Activated CD8-positive, alpha-beta memory T cell treated with anti-CD3 and anti-CD28 coated beads, Interleukin-2, amount 50 U/mL, for 48 hours (primary cell): ENCODE measurements at places on chromosomes 2 and 18.

DNA sequence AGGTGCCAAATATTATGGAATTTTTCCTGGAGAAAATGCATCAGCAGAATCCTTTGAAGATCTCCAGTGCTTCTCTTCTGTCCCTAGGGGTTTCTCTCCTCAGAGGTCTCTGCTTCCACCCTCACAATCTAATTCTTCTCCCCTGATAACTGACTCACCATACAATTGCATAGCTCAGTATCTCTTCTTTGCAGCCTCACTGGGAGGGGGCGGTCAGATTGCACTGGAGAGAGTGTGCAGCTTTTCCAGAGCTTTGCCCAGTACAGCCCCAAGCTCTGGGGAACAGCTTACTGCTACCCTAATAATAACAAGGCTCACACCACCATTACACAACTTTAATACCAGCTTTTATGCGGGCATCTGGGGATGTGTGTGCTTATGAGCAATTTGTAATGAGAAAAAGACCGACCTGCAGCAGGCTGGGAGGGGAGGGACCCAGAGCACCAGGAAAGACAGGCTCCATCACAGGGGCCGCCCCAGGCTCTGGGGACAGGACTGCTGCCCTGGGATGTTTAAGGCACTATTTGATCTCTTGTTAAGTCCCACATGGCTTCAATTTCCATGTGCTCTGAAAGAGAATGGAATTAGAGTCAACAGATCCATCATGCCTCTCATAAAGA is 276.6 kb upstream of the SIX2 start:
- DNase-seq, result no peak

DNA sequence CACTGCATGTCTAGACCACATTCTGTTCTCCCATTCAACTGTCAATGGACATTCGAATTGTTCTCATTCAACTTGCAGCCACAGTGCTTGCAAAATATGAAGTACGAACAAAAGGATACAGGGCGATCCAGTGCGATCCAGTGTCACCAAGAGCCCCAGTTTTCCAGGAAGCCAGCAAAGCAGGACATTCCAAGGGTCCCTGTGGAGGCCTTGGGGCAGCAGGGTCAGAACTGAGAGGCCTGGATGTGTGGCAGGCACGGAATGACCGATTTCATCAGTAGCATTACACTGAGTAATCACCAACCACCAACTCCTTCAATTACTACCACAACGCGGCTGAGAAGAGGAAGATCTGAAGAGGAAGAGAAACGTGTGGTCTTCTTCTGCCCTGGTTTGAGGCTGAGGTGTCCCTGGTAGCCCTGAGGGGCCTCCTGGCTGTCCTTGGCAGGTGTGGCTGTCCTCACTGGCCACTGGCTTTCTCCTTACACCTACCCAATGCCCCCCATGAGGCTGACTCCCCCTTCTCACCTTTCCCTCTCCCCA is 172.7 kb upstream of the FHL2 start:
- DNase-seq, result peak; percentile 35

- DNase-seq, result no peak
Observed at GRCh38 chr2:30248791-30249190, 17.5 kb downstream of the LBH start.

DNA sequence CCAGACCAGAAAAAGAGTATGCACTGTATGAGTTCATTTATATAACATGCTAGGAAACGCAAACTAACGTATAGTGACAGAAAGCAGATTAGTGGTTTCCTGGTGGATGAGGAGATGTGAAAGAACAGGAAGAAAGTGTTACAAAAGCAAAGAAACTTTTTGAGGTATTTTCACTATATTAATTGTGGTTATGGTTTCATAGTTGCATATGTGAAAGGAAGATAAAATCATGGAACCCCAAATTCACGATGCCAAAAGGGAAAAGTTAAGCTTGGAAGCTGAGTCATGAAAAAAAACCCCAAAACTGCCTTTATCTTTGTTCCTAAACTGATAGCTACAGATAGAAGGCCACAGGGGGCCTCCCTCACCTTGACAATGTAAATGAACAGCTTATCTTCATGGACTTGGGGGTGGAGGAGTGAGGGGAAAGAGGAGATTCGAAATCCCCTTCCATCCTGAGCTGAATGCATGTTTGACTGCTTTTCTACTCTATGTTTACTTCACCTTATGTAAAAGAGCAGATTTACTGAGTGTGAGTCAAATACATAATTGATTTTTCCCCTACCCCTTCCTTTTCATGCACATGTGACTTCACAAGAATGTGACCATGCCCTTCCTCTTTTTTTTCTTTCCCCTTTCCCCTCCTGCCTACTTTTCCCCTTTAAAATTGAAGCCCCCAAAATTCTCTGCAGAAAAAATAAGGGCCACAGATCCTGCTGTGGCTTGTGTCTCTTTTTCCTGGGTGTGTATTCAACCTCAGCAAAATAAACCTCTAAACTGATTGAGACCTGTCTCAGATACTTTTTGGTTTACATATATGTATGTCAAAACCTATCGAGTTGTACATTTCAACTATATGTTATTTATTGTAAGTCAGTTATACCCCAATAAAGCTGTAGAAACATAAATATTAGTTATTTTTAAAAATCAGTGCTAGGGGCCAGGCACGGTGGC is 100.1 kb upstream of the TLK1 start:
- no peak for DNase-seq

GRCh38 chr18:3877678-3878077 is 427.7 kb downstream of the TGIF1 start:
- DNase-seq, result no peak

DNA sequence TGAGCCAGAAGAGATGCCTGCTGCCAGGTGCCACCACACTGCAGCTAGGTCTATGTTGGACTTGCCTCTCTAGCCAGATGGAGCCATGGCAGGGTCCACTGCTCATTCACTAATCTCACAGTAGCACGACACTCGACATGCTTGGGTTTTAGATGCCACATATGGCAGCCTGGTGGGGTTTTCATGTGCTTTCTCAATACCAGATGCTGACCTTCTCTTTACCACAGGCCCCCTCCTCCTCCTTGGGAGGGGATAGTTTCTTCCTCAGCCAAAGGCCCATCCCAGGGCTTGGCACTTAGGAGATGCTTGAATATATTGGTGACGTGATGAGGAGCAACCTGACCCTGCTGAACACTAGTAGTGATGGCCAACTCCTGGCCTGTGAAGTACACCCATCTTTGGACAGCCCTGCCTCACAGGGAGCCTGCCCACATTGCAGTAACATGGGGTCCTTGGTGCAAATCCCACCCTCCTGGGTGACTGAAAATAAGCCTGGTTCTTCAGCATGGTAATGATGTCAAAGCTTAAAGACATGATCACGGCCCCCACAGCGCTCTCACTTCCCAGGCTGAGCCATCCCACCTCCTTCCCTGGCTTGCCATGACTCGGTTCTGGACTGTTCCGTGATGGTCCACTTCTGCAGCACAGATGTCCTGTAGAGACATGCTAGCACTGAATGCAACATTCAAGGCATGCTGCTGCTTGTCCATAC is 227.5 kb downstream of the SH3RF3 start:
- DNase-seq, result peak; percentile 18

DNA sequence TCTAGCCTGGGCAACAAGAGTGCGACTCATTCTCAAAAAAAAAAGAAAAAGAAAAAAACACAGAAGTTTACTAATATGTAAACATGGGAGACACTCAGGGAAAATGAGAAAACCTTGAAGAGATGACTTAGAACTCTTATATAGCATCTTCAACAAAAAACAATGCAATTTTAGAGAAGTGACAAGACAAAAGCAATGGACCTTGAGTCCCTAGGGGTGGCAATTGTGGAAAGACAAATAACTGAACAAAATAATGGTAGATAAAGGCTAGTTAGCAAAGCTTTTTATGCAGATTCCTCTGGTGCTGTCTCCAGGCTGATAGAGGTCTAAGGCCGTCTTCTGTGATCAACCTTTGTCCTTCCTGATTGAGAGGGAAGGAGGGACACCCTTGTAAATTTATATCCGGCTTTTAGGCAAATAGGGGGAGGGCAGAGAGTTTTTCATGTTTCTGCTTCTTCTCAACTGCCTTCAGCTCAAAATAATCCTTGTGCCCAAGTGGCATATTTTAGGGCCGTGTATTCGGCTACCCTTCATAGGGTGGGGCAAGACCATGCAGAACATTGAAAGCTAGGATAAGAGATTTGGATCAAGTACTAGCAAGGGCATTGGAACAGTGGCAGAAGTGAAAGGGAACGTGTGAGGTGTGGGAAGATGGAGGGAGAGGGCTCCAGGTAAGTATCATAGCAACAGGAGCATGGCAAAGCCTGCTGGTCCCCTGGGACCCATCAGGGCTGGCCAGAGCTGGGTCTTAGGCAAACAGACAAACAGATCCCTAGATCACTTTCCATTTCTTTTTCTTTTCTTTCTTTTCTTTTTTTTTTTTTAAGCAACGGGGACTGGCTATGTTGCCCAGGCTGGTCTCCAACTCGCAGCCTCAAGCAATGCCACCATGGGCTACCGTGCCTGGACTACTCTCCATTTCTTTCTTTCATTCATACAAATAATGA is 116.2 kb upstream of the STPG4 start:
- no peak for DNase-seq

DNA sequence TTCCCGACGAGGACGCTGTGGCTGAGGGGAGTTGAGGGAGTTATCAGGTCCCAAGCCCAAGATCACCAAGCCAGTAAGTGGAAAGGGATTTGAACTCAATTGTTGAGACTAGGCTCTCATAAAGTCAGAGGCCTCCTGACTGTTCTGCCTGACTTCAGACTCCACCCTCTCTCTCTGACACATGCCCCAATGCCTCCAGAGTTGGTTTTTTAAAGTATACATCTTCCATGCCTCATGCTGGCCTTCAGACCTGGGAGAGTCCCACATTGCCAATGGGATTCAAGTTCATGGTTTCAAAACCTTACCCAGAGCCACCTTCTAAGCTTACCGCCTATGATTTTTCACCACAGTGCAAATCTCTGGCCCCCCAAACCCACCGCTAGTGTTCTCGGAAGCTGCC is 100.8 kb downstream of the RTN4 start:
- DNase-seq, result no peak

DNA sequence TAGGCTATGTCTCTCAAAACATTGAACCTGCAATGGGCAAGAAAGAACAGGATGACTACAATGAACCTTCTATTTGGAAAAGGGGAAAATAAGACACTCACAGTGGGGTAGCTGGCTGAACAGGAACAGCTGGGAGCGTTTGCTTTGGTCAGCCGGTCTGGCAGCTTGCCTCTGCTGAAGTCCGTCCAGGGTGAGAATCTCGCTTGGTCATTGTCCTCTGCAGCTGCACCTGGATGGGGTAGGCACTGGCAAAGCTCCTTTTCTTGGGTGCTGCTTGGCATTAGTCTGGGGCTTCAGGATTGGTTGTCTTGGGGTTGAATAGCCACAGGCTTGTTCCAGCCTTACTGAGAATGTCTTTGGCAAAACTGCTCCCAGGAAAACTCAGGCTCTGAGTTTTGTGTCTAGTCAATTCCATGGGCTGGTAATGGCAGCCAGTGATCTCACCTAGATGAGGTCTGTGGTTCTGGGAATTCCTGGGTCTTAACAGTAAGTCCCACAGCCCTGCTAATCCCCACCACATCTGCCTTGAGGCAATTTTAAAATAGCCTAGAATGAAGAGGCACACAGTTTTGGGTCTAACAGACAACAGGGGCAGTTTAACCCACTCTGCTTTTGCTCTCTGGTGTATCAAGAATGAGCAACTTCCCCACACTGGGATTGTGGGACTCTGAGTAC is 13.4 kb downstream of the NEDD4L start:
- DNase-seq, result no peak

DNA sequence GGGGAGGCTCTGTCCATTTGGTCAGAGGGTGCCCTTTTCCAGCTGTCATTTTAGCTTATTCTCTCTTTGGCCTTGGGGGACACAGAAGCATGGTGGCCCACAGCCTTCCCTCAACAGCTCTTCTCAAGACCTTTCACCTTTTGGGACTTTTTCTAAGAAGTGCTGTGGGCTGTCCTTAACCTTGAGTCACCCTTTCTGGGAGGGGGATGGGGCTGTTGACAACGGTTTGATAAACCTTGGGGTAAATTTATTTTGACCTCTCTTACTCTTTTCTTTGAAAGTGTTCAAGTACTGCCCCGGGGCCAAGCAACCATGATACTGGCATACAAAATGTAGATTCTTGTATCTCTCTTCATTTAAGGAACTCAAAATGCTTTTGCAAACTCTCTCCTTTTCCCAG is 13.7 kb downstream of the IGFBP5 start:
- DNase-seq, result no peak

DNA sequence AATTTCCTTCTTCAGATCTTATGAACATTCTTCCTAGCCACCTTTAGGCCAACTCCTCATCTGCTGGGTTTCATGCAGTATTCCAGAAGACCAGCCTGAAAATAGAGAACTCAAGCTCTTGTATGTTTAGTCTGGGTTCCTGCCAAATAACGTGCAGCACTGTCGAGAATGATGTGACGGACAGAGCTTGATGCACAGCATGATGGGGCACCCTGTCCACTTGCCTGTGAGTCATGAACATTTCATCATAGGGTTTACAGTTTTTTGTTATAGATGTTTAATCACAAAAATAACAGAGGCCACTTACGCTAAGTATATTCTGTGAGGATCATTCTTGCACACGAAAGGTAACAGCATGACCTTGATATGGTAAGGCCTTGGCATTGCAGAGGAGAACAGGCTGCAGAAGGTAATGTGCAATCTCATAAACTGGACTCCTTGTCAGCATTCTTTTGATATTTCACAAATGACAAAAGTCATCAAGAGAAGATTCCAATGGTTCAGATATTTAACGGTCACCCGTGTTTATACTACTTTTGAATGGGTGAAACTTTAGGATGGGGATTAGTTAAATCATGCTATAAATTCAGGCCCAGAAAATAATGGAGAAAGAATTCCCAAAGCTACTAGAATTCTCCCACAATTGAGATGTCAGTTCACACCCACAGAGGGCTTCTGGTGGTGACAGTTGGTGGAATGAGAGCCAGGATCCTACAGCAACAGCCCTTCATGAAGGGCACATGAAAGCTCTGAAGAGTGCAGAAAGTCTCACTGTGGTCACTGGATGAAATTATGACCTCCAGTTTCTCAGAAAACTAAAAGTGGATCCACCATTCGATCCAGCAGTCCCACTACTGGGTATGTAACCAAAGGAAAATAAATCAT is 396.1 kb upstream of the RAB12 start:
- no peak for DNase-seq

- DNase-seq, result no peak
Observed at GRCh38 chr18:77271576-77272481, 22.2 kb downstream of the GALR1 start.
